ENCODE measurements at places on chromosomes 11 and 22. TPM values are rescaled to one million over a fixed set of nuclear protein-coding genes. Genes with fewer than 3 reads are reported as not detected.

DNA sequence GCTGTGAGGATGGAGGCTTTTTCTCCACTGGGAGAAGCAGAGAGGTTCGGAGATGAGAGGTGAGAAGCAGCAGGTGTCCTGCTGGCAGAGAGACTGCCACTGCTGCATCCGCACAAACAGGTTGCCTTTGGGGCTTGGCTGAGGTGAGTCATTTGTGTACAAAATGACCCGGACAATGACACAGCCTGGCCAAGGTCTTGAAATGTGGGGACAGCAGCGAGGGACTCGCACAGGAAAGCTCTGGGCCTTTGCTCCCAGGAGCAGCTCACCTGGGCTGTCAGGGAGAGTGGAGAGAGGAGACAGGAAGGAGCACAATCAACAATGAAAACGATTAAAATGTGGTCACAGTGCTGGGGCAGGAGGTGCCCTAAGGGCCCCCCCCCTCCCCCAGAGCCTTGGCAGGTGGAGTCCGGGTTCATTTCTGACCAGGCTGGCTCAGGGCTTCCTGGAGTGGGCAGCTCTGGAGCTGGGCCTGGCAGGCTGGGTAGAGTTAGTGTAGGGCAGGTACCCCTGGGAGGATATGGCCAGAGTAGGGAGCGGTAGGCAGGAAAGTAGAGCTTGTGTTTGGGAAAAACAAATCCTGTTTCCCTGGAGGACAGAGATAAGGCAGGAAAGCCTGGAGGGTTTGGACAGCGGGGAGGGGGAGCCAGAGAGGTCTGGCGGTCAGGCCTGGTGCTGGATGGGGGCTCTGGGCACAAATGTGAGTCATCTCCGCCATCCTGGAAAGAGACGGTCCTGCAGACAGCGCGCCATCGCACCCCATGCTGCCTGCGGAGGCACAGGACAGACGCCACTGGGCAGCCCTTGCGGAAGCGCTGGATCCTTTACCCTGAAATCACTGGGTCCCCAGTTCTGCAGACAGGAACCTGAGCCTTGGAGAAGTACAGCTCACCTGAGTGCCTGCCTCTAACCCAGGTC is 37.8 kb upstream of the CELSR1 start:
- no peak overlapping the region for H3K27ac ChIP-seq
- H3K4me3 ChIP-seq: no peak overlapping the region

GRCh38 chr11:62601122-62601371 is 618 bp downstream of the MTA2 start:
- peaks cover 13% of the 10 kb centered on the region for H3K4me1 ChIP-seq
- DNase-seq: peak; percentile 67
- H3K27me3 ChIP-seq: peaks cover 11% of the 10 kb centered on the region
- H3K27ac ChIP-seq: peak overlapping the region; percentile 83

DNA sequence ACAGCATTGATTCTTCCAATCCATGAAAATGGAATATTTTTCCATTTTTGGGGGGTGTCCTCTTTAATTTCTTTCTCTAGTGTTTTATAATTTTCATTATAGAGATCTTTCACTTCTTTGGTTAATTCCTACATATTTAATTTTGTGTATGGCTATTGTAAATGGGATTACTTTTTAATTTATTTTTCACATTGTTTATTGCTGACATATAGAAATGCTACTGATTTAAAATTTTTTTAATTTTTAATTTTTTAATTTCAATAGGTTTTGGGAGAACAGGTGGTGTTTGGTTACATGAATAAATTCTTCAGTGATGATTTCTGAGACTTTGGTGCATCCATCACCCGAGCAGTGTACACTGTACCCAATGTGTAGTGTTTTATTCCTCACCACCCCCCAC is 26.6 kb upstream of the OOSP4B start:
- no peaks in the 10 kb centered on the region for H3K4me1 ChIP-seq
- H3K27ac ChIP-seq: no peak overlapping the region
- H3K27me3 ChIP-seq: no peaks in the 10 kb centered on the region
- DNase-seq: no peak
- no peak overlapping the region for H3K4me3 ChIP-seq
- H3K36me3 ChIP-seq: no peaks in the 10 kb centered on the region

DNA sequence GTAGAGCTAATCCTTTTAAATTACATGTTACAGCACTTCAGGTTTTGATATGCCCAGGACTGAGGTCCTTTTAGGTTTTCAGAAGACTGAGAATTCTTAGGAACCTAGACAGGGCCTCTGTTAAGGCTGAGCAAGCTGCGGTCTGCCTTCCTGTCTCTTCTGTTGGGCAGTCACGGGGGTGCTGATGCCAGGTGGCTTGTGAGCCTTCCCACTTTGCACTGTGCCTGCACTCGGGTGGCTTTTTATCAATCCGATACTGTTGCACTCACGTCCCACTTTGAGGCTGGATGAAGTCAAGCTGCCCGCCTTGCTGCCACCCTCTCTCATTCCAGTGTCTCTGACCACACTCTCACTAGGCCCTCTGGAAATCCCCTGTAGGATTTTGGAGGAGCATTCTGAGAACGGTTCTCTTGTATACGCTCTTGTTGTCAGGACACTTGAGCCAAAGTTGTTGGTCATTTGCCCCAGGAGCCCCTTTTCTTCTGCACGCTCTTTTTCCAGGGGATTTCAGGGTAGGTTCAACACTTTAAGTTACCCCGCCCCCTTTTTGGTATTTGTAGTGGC is 141.8 kb downstream of the TEAD1 start:
- peaks cover 14% of the 10 kb centered on the region for H3K36me3 ChIP-seq
- H3K4me3 ChIP-seq: no peak overlapping the region
- H3K27me3 ChIP-seq: no peaks in the 10 kb centered on the region

DNA sequence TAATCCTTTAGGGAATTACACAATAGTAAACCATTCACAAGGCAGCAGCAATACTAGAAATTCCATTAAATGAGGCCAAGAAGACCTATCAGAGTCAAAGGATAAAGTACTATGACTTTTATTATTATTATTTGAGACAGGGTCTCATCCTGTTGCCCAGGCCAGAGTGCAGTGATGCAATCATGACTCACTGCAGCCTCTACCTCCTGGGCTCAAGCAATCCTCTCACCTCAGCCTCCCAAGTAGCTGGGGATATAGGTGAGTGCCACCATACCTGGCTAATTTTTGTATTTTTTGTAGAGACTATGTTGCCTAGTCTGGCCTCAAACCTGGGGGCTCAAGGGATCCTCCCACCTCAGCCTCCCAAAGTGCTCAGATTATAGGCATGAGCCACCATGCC is 51.8 kb downstream of the TTC28 start:
- H3K4me3 ChIP-seq: no peak overlapping the region
- DNase-seq: no peak
- H3K27ac ChIP-seq: no peak overlapping the region
- H3K27me3 ChIP-seq: no peaks in the 10 kb centered on the region

- H3K36me3 ChIP-seq: no peaks in the 10 kb centered on the region
- no peak overlapping the region for H3K4me3 ChIP-seq
- no peak overlapping the region for H3K27ac ChIP-seq
- DNase-seq: no peak
- H3K4me1 ChIP-seq: no peaks in the 10 kb centered on the region
These were observed 294.7 kb upstream of the ZC3H12C start for GRCh38 chr11:109798521-109798920.

DNA sequence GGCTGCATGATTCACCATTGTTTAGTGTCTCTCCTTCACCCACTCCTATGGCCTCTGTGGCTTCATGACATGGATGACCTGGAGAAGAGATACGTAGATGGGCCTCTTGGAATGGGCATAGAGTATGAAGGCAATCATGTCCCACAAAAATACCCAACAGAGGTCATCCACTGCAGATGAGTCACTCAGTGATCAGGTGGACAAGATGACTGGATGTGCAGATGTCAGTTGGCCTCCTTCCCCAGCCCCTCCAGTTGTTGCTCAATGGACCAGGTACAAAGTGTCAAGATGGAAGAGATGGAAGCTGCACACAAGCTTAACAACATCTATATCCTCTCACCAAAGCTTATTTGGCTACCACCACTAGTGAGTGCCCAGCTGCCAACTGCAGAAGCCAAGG is 41.0 kb upstream of the CLPB start:
- no peaks in the 10 kb centered on the region for H3K36me3 ChIP-seq
- no peaks in the 10 kb centered on the region for H3K4me1 ChIP-seq
- no peak overlapping the region for H3K27ac ChIP-seq
- H3K4me3 ChIP-seq: no peak overlapping the region

DNA sequence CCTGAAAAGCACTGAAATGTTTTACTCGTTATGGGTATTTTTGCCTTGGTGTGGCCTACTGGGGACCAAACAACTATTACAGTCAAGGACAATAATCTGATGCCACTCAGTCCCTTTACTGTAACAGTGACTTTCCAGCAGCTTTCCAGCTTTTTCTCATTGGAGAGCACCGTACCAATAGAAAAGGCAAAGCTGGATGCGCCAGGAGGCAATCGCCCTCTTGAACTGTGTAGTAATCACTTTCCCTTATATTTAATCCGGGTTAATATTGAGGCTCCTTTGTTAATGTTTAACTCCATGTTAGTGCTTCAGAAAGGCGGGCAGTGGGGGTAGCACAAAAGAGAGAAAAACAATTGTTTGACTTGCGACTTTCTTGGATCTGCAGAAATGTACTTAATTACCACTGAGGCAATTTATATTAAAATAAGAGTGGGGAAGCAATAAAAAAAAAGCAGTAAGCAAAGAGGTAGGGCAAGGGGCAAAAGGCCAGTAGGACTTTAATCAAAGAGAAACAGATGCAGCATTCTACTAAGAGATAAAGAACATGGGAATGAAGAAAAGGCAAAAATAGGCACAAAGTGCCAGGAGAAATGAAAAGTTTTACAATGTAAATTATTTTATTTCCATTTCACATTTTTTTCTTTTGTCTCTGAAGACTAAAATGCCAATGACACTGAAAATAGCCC is 81.6 kb downstream of the LRRC4C start:
- H3K4me1 ChIP-seq: no peaks in the 10 kb centered on the region
- H3K4me3 ChIP-seq: no peak overlapping the region
- no peaks in the 10 kb centered on the region for H3K36me3 ChIP-seq
- H3K27me3 ChIP-seq: no peaks in the 10 kb centered on the region

LSP1 gene
- not detected for total RNA-seq

TMEM45B gene
- not detected for total RNA-seq

CCDC15 gene
- 2.1 TPM for total RNA-seq

SCN4B gene
- 0.23 TPM for total RNA-seq

All from endodermal cell (in vitro differentiated cells).